ENCODE measurements at places on chromosomes 3 and 15.

- DNase-seq: no peak
Measured at GRCh38 chr15:78641749-78642275, 802 bp upstream of the CHRNB4 start.

DNA sequence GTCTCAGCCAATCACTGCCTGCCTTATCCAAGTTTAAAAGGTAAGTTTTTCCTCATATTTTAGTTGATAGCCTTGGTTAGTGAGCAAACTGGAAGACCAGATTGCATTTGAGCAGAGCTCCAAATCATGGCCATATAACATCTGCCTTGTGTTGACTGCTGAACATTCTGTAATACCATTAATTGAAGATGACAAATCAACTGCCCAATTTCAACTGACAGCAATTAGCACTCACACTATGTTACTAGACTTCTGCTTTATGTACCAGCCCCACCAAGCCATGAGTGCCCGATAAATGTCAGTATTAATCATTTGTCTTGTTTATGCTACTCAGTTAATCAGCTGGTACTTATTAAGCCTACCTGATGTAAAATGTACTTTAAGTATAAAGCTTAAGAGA lies 83.1 kb downstream of the CGGBP1 start:
- DNase-seq: no peak

GRCh38 chr15:77753281-77753873 lies 120.7 kb upstream of the LINGO1 start:
- DNase-seq: peak; percentile 77

DNA sequence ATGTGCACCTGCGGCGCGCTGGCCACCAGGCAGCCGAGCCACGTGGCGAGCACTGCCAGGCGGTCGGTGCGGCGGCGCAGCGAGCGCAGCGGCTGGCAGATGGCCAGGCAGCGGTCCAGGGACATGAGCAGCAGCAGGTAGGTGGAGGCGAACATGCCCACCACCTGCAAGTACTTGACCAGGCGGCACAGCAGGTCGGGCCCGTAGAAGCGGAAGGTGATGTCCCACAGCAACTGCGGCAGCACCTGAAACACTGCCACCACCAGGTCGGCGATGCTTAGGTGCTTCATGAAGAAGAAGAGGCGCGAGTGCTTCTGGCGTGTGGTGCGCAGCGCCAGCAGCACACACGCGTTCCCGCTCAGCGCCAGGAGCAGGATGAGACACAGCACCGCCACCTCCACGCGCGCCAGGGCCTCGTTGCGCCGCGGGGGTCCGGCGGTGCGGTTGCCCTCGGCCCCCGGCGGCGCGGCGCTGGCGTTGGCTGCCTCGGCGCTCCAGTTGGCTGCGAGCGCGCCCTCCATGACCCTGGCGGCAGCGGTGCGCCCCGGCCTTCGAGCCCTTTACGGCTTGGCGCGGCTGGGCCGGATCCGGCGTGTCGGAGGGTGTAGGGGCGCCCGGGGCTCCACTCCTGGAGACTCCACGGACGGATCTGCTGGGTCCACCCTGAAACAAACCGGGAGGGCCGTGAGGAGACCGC lies 1.6 kb downstream of the OXTR start:
- peak; percentile 87 for DNase-seq

- DNase-seq: no peak
Measured at GRCh38 chr15:84937144-84937543, 44.5 kb upstream of the PDE8A start.

DNA sequence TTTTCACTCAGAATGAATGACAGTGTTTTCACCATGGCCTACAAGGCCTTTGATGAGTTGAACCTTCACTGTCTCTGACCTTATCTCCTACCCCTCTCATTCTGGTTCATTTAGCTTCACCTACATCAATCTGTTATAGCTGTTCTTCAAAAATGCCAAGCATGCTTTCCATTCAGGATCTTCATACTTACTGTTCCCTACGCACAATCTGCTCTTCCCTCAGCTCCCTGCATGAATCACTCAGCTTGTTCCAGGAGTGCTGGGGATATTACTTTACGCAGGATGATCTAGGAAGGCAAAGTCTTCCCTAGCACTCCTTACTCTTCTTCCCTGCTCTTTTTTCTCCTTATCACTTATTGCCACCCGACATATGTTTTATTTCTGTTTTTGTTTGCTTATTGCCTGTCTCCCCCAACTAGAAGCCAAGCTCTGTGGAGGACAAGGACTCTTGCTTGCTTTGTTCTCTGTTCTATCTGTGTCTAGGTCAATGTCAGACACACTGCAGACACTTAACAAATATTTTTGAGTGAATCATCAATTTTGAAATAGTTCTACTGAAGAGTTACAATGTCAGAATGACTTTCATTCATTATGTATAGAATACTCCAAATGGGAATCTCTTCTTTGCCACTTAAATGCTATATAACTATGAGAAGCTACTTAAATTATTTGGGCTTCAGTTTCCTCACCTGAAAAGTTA lies 238.3 kb upstream of the FEZF2 start:
- DNase-seq: no peak

DNA sequence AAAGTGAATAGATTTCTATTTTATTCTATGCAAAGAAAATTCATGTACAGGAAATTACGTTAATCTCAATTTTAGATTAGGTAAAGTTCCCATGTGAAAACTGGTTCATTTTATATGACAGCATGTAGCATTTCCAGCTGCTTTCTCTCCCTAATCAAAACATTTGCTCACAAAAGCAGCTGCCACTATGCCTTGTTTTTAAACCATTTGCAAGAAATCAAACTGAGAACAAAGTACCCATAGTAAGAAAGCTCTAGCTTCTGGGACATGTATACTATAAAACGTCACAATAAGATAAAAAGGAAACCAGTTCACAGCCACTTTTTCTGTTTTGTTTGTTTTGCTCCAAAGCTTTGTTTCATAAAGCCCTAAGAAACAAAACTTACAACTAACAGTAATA lies 5.0 kb upstream of the CRYBG3 start:
- DNase-seq: no peak

GRCh38 chr3:172332256-172333041 lies 115.8 kb downstream of the GHSR start:
- peak; percentile 22 for DNase-seq

GRCh38 chr15:37995461-37996347 lies 61.3 kb downstream of the TMCO5A start:
- no peak for DNase-seq

DNA sequence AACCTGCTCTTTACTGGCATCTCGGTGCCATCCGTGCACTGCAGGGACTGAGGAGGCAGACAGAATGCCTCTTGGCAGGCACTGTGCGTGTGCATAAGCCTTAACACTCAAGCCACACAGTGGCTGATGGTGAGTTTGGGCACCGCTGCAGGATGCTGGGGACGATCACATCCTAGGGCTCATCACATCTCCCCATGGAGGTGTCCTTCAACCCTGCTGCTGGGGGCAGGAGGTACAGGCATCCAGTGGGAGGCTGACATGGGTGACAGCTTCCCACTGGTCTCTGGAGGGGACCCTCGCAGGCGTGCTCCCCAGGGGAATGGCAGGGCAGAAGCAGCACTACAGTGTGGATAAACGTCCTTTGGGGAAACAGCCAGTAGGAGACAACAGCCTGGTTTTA lies 190.9 kb downstream of the ADAMTS17 start:
- DNase-seq: no peak

DNA sequence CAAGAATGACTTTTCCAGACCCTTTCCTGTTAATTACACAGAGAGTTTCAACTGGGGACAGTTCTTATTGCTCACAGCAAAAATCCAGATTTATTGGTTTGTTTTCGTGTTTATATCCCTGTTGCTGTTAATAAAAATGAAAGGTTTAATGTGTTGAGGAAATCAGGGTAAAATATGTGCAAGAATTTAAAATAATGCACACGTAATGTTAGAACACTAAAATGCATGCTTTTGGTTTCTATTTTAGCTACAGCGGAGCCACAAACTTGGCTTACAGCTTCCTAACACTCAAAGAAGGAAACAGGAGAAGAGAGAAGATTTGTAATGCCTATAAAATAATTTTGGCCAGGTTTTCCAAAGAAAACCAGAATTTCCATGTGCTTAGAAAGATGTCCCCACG lies 62.7 kb downstream of the CASR start:
- DNase-seq: no peak

DNA sequence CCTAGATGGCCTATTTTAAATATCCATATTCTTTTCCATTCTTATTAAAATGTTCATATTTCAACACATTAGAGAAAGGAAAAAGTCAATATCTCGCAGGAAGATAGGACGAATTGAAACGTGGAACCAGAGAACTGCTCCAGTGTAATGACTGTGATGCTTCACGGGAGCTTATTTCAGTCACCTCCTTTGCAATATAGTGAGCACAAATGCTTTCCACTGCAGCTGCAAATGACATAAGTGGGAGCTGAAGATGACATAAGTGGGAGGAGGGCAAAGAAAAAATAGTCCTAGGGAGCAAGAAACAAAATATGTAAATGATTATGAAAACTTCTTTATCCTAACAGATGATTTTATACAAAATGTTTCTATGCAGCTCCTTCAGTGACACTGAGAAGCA lies 324.1 kb downstream of the ZNF385D start:
- DNase-seq: no peak

- DNase-seq: no peak
Measured at GRCh38 chr15:67240235-67241131, 14.0 kb downstream of the AAGAB start.

DNA sequence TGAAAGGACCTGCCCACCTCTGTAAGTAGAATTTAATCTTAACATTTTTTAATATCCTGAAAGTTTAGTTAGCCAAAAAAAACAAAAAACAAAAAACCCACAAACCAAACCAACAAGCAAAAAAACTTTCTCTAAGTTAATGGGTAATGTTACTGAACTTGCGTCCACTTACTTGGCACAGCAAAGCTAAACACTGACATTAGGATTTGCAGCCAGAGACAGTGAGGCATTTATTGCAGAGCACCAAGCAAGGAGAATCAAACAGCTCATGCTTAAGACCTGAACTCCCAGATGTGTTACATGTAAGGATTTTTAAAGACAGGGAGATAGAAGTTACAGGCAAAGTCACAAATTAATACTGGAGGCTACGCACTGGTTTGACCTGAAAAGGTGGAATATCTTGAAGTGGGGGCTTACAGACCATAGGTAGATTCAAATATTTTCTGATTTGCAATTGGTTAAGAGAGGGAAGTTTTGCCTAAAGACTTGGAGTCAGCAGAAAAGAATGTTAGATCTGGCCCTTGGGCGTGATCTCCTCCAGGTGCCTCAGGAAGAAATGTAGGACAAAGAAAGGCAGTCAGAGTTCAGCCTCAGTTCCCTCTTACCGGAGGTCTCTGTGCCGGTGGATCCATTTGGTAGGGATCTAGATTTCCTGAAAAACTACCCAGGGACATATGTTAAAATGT lies 205.0 kb downstream of the ADAMTSL3 start:
- no peak for DNase-seq

DNA sequence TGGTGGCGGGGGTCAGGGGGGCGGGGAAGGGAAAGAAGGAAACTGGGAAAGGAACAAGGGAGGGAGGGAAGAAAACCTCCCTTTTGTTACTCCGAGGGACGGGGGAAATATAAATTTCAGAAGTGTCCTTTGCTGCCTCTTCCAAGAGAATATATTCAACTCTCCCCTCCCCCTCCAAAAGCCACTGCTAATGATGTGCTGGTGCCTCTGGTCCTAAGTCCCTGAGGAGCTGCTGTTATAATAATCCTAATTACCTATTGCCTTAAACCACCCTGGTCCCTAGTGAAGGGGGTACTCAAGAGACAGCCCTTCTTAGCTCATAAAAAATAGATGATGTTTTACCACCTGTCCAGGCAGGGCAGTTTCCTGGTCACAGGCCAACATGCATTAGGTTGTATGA lies 118.3 kb upstream of the TRIM42 start:
- DNase-seq: no peak

GRCh38 chr15:77342807-77343206 lies 77.1 kb downstream of the PEAK1 start:
- no peak for DNase-seq

- no peak for DNase-seq
Measured at GRCh38 chr3:105401254-105401653, 34.5 kb downstream of the ALCAM start.

DNA sequence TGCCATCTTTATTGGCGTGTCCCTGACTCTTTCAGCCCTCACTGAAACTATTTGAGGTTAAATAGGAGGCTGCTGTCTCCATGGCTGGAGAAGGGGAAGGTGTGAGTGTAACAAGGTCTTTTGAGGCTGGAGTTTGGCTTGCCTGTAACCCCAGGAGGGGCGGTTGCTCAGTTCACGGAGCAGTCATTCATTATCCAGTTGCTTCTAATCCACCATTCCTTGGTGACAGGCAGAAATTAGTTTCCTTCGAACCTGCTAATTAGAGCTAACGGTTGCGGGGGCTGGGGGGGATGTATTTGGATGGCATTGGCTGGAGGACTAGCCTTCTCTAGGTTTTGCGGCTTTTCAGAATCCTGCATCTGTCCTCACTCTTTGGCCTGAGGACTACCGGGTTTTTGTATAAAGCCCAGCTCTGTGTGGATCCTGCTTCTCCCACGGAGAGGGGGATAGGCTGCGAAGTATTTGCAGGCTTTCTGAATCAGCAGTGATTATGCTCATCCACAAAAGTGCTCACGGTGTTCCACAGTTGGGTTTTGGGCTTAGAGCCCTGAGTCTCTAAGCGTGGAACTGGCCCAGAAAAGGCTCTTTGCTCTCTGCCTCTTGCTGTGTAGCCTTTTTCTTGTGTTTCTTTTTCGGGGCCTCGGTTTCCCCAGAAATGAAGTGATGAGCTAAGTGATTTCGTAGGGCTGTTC lies 18.6 kb downstream of the FGD5 start:
- DNase-seq: no peak

GRCh38 chr15:72472992-72473610 lies 1.0 kb upstream of the ARIH1 start:
- DNase-seq: no peak

- no peak for DNase-seq
Measured at GRCh38 chr3:150825916-150826377, 63.0 kb upstream of the SIAH2 start.

GRCh38 chr15:40680151-40680550 lies 14.8 kb upstream of the RAD51 start:
- no peak for DNase-seq

- DNase-seq: no peak
Measured at GRCh38 chr3:189576486-189576885, 54.7 kb upstream of the TP63 start.

DNA sequence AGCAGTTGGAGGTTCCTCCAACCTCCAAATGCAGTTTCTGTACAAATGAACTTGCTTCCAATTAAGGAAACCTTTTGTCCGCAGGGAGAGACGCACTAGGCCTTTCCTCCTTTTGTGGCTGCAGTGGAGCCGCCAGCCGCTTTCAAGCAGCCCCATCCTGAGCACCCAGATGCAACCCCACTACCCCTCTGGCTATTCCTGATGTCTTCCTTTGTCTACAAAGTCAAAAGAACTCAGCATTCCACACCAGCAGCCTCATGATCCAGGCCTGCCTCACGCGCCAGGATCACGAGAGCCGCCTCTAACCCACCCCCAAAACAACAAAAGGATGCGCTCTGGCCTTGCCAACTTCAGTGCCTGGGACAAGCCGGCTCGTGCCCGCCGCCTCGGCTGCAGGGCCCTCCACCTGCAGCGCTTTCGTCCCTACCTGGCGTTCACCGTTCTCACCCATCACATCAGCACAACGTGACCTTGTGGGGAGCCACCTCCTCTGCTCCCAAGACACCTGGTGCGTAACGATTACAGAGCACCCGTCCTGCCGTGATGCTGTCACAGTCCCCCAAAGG lies 48.2 kb upstream of the MUC4 start:
- no peak for DNase-seq

- no peak for DNase-seq
Measured at GRCh38 chr3:61957259-61957658, 395.9 kb downstream of the PTPRG start.

Measured in HuH-7.5 (cell line).